Activated T-cell treated with anti-CD3 and anti-CD28 coated beads, Interleukin-2, amount 50 U/mL, for 1 hour (primary cell): ENCODE measurements at places on chromosomes 6 and 20.
A peak's percentile ranks its signal among the peaks of the same experiment; 100 is the strongest.

DNA sequence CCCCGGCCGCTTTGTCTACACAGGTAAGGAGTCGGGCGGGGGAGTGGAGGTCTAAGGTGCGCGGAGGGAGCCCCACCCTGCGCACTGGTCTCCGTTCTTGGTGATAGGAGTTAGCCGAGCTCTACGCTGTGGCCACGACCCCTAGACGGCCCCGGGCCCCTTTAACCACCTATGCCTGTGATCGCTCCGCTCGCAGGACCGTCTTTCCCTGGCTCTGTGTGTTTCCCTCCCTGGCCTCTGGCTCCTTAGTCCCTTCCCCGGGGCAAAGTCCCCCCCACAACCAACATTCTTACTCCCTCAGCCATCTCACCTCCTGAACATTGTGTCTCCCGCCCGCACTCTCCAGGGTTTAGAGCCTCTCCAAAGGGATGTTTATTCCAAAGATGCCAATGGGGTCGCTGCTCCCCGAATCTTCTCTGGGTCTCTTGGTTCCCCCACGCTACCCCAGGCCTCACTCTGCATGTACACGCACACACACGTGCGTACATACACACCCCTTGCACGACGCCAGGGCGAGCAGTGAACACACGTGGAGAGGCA is 50.4 kb downstream of the CPXM1 start:
- DNase-seq: no peak

DNA sequence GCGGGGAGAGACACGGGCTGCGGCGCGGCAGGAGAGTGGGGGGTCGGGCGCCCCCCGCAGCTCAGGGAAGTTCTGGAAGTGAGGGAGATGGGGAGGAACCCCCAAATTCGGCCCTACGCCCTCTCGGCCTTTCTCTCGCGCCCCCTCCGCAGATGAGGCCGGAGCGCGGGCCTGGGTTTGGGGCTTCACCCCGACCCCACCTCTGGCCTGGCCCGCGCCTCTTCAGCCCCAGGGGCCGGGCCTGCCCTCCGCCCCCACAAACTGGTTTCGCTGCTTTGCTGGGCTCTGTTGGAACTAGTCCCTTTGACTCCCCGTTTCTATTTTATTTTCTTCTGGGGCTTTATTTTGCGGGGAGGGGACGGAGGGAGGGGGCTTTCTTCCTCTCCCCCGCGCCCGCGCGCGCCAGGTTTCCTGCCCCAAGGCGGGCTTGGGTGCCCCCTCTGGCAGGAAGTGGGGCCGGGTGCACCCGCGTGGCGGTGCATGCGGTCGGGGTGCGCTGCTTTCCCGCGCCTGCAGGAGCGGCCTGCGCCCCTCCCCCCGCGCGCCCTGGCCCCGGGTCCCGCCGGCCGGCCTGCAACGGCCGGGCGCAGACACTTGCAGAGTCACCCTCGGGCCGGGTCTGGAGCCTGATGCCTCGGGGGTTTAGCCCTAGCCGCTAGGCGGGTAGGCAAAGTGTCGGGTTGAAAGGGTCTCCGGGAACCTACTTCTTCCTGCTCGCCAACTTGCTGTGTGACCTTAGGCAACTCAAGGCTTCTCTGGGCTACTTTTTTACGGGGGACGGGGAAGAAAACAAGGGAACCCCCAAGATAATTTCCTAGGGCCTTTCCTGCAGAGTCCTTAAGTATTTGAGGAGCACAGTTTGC is 1.3 kb downstream of the HMGA1 start:
- DNase-seq: peak; percentile 75

GRCh38 chr6:154502553-154502952 is 7.9 kb downstream of the CNKSR3 start:
- DNase-seq: no peak

GRCh38 chr6:170040115-170040500 is 250.8 kb downstream of the DLL1 start:
- DNase-seq: no peak

DNA sequence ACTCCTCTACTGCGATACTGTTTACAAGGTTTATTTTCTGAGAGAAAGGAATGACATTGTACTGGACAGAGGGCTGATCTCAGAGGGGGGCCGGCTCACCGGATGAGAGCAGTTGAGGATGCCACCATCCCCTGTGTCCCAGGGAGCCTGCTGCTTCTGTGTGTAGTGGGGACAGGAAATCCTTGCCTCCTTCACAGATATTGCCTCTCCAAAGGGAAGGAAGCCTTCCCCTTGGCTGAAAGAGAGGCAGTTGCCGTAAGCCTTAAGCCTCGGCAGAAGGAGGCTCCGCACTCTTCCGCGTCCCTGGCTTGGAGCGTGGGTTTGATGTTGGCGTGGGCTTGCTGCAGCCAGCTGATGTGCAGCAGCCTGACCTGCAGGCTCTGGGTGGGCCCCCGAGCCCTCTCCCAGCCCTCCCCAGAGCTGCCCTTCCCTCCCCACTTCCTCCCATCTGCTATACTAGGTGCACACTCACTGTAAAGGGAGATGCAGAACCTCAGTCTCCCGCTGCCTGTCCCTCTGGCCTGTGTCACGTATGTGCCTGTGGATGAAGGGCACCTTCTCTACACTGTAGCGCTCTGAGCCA is 45.7 kb upstream of the RPS6KA2 start:
- no peak for DNase-seq

DNA sequence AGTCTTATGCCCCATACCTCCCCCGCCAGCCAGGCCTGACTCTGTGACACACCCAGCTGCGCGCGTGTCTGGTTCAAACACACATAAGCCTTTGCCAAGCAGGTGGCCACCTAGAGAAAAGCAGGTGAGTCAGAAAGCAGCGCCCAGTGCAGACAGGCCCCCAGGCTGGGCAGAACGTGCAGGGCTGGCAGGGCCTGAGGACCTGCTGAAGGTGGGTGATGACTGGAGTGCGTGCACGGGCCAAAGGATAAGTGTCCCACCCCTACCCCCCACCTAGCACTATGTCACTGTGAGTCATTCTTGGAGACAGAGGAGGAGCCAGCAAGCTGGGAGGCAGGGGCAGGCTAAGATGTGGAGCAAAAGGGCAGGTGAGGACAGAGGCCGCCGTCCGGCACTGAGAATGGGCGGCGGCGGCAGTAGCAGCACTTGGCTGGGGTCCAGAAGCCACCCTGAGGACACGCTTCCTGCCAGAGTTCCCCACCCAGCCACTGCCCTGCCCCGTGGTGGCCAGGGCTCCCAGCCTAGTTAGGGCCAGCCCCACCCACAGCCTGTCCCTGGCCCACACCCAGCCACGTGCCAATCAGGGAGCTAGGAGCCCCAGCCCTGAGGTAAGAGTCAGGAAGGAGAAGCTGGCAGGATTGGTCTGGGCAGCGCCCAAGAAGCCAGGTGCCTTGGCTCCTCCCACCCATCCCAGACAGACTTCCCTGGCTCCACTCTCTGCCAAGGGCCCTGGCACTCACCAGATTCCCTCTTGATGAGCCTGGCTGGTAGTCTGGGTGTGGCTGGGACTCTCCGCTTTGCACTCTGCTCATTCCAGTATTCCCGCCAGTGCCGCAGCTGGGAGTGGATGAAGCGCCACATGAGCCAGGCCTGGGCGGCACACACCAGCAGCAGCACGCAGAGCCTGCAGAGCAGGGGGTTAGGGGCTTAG is 72.7 kb downstream of the TRAM2 start:
- no peak for DNase-seq

- peak; percentile 33 for DNase-seq
These were observed at the start of gene MC3R for GRCh38 chr20:56247954-56248782. Gene MC3R (plus strand): TSS chr20:56248732. CDS start chr20:56248844, 112 bp downstream.

- DNase-seq: no peak
These were observed at the start of gene CHRNA4 for GRCh38 chr20:63360850-63361518. Gene CHRNA4 (minus strand): TSS chr20:63361349. CDS start chr20:63361165, 184 bp downstream.

DNA sequence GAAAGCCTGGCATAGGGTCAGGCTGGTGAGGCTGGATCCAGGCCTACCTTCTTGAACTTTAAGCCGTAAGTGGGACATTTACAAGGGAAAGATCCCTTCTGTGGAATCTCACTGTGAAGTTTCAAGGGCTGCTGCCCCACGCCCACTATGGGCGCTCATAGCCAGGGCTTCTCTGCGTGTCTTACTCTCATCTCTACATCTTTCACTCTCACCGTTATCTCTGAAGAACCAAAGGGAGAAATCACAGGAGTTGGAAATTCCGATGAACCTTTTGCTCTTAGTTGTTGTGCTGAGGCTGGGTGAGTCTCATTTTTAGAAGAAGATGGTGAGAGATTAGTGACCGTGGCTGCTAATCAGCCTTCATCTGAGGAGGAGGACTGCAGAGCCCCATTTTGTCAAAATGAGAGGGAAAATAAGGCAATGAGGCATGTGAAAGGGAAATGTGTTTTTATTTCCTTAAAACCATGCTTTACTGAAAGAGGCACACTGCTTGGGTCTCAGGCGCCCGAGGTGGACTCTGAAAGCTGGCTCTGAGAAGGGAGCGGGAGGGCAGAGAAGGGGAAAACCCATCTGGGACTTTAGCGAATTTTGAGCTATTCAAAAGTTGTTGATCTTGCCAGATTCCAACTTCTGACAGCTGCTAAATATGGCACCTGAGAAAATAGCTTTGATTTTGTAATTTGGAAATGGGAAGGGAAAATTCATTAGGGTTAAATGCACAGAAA is 301.5 kb downstream of the CLIC5 start:
- no peak for DNase-seq

- no peak for DNase-seq
These were observed 65.8 kb downstream of the EPB41L2 start for GRCh38 chr6:130997061-130997753.

DNA sequence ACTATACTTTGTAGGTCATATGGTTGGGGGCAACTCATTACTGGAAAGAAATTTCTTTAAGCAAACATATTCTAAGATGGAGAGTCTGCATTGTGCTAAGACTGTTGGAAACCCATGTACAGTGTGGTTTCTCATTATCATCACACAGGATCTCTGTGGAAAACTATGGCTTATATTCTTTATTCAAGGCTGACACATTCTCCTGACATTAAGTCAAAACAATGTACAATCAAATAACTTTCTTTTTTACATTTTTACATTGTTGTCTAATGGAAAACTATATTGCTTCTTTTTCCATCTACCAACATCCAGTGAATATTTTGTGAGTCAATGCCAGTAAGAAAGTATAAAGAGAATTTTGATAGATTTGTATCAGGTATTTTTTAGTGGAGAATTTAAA is 417.6 kb downstream of the GRIK2 start:
- DNase-seq: no peak

DNA sequence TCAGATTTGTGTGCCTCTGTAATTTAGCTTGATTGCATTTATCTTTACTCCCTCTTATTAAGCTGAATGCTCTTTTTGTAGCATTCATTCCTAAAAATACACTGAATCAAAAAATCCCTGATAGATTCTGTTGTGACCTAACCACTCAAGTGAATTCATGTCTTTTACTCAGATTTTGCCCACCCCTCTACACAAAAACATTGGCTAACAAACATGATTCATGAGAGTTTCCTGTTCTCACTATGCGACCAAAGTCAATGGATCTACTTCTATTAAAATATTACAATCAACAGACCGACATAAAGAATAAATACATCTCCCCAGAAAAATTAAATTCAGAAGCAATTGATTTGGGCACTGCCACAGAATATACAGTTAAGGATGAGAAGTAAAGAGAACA is 99.5 kb upstream of the THEMIS start:
- no peak for DNase-seq

- DNase-seq: no peak
These were observed 8.6 kb upstream of the IL22RA2 start for GRCh38 chr6:137181891-137182653.

DNA sequence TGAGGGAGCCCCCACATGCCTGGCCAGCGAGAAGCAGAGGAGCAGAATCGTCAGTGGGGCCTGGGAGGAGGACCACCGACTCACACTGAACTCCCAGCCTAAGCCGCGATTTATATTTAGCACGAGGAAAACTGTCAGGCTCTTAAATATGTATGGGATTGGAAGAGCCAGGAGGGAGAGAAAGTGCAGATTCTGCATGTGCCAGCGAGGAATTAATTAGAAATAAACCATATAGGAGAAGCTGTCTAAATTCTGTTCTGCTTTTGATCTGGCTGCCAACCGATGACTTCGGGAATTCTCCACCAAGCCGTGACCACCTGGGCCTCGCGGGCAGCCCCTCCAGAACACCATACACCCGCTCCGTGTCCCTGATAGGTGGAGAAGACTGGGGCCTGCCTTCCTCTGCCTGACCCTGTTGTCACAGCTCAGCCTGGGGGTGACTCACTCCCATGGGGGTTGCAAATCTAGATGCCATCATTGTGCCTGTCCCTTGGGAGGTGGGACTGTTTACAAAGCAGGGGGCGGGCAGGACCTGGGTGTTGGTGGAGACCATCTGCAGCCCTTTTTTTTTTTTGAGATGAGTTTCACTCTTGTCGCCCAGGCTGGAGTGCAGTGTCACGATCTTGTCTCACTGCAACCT is 91.1 kb upstream of the PMEPA1 start:
- DNase-seq: no peak

GRCh38 chr6:88238065-88238464 is 71.9 kb upstream of the CNR1 start:
- no peak for DNase-seq

GRCh38 chr6:12363651-12364381 is 73.7 kb downstream of the EDN1 start:
- no peak for DNase-seq

- DNase-seq: no peak
These were observed 113.5 kb downstream of the OGFRL1 start for GRCh38 chr6:71402096-71402495.

GRCh38 chr6:165692106-165692653 is 29.1 kb upstream of the PDE10A start:
- no peak for DNase-seq

GRCh38 chr6:11113038-11113437 is 1.5 kb upstream of the ERVFRD-1 start:
- no peak for DNase-seq

DNA sequence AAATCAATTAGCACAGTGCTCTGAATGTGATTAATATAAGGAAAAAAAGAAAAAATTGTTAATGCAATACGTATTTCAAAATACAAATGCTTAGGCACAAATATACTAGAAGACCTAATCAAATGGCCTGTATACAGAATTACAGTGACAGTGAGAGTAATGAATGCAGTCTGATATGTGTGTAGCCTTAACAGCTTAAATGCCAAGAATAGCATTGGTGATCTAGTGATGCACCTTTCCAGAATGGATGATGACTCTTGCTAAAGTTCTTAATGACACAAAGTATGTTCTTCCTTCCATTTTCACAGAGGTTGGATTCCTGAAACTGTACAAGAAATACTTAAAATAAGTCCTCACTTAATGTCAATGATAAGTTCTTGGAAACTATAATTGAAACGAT is 131.0 kb downstream of the CDKAL1 start:
- no peak for DNase-seq

GRCh38 chr6:140225701-140226436 is 851.4 kb upstream of the CITED2 start:
- no peak for DNase-seq

- no peak for DNase-seq
These were observed 229.8 kb downstream of the COL12A1 start for GRCh38 chr6:74976026-74976425.

DNA sequence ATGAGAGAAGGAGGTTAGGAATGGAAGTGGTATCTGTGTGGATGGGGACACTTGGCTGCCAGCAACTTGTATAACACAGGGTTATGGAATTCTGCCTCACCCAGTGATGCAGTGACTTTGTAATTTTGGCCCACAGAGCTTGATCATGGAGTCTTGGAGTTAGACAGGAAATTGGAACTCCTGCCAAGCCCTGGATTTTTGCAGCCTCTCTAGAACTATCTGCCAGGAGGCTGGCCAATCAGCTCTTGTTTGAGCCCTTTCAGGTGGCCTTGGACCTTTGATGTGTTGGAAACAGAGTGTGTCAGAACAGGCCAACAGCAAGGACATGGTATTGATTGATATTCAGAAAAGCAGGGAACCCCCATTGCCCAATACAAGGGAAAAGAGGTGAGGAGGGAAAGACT is 157.7 kb upstream of the GGTLC1 start:
- DNase-seq: no peak
